Stimulated activated CD4-positive, alpha-beta T cell treated with anti-CD3 and anti-CD28 coated beads, TNF-alpha, amount 100 ng/mL, for 1 hour (primary cell): ENCODE measurements at places on chromosomes 16 and 17.

- DNase-seq, result no peak
These were observed 95.8 kb downstream of the TBC1D16 start for GRCh38 chr17:79939755-79940458.

DNA sequence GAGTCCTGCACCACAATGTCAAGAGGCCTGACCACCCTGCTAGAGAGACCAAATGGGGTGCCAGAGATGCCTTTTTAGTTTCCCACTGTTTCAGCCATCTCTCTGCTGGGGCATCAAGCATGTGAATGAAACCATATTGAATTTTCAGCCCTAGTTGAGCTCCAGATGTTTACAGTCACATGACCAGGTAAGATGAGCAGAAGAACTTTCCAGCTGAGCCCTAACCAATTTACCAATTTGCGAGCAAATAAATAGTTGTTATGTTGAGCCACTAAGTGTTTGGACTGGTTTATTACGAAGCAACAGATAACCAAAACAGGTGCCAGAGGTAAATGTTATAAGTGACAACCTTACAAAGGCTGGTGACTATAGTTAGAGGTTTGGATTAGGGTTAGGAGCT is 209.1 kb upstream of the CCL2 start:
- no peak for DNase-seq

- DNase-seq, result no peak
These were observed 3.8 kb downstream of the NKIRAS2 start for GRCh38 chr17:42023524-42024349.

- no peak for DNase-seq
These were observed 33.6 kb upstream of the MED13 start for GRCh38 chr17:62098623-62099231.

- no peak for DNase-seq
These were observed at the start of gene UNC13D for GRCh38 chr17:75843577-75844529. UNC13D (minus strand) TSS chr17:75844404; CDS start chr17:75844337, 67 bp downstream.

DNA sequence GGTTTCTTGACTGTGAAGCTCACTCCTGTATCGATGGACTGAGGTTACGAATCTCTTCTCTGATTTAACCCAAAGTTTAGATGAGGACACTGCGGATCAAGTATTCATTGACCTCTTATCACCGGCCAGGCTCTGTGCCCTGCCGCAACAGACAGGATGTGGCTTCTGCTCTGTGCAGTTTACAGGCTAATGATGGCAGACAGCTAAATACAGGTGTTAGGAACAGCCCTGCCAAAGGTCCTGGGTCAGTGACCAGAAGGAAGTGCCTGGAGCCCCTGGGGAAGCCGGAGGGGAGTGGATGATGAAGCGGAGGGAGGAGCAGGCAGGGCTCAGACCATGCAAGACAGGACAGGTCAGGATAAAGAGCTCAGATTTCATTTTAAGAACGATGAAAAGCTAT is 44.4 kb downstream of the HAPSTR1 start:
- no peak for DNase-seq
